CD8-positive, alpha-beta memory T cell (primary cell): ENCODE measurements at places on chromosomes 12 and 14. TPM values are rescaled to one million over a fixed set of nuclear protein-coding genes. Genes with fewer than 3 reads are reported as not detected.
A peak's percentile ranks its signal among the peaks of the same experiment; 100 is the strongest.

- DNase-seq: peak; percentile 55
Measured at GRCh38 chr14:89616852-89617341, 199.9 kb upstream of the FOXN3 start.

Gene RNU4-1
- total RNA-seq: 678 TPM

Gene CMTM5
- total RNA-seq: not detected

DNA sequence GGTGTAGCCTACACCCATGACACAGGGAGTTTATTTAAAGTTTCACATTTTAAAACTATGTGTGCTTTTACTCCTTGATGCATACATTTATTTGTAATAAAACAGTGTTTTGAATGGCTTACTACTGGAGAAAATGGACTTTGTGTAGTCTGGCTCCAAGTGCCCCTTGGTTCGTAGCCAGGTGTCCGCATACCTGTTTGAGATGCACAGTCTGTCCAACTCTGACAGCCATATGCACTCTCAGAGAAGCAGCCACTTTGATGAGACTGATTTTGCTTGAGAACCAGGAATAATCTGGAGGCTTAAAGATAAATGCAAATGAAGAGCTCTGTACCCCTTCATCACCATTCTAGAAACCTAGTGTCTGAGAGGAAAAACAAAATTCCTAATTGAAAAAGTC lies 24.0 kb downstream of the RTN1 start:
- DNase-seq: no peak

GRCh38 chr12:94536040-94536965 lies 76.6 kb upstream of the CEP83 start:
- DNase-seq: no peak

DNA sequence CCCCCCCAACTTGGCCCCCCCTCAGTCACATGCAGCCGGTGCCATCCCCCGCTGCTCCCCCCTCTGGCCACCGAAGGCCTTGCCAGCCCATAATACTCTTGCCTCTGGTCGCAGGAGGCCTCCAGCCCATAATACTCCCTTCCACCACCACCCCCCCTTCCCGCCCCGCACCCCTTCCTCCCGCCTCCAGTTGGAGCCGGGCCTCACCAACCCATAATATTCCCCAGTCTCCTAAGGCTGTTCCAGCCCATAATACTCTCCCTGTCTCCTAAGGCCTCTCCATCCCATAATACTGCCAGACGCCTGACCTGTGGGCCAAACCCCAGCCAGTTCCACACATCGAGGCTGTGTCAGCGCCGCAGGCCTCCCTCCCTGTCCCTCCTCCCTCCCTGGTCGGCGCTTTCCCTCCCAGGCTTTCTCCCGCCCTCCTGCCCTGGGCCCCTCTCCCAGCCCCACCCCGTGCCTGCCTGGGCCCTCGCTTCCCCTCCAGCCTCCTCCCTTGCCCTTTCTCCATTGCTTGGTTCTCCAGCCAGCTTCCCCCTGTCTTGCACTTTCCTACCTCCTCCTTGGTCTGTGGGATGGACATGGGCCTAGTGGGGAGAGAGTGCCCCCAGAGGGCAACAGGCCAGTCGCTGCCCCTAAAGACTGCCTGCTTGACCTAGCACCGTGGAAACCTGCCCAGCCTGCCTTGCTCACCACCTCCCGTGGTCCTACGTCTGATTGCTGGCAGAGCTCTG lies 6.8 kb upstream of the CHD4 start:
- DNase-seq: peak; percentile 55

GRCh38 chr12:32151552-32151951 lies 44.9 kb downstream of the BICD1 start:
- no peak for DNase-seq

GRCh38 chr12:102735104-102735503 lies 181.9 kb downstream of the PAH start:
- no peak for DNase-seq

GRCh38 chr14:105328678-105329390 lies 14.3 kb downstream of the PACS2 start:
- no peak for DNase-seq

GRCh38 chr12:95593266-95593871 lies 42.1 kb upstream of the USP44 start:
- DNase-seq: no peak
